ENCODE measurements at places on chromosomes 7 and 10.

GRCh38 chr7:75038508-75038907 lies 35.1 kb downstream of the RCC1L start:
- no peak for DNase-seq

- DNase-seq = no peak
Observed at GRCh38 chr10:1933215-1933614, 195.9 kb upstream of the ADARB2 start.

GRCh38 chr10:122727426-122727825 lies 27.8 kb upstream of the C10orf120 start:
- no peak for DNase-seq

- no peak for DNase-seq
Observed at GRCh38 chr10:13233358-13233757, 816 bp downstream of the UCMA start.

GRCh38 chr10:94366382-94366781 lies 3.6 kb upstream of the NOC3L start:
- no peak for DNase-seq

- no peak for DNase-seq
Observed at GRCh38 chr10:16995867-16996529, 133.6 kb downstream of the CUBN start.

GRCh38 chr7:8200316-8200715 lies 61.7 kb downstream of the ICA1 start:
- DNase-seq = no peak

DNA sequence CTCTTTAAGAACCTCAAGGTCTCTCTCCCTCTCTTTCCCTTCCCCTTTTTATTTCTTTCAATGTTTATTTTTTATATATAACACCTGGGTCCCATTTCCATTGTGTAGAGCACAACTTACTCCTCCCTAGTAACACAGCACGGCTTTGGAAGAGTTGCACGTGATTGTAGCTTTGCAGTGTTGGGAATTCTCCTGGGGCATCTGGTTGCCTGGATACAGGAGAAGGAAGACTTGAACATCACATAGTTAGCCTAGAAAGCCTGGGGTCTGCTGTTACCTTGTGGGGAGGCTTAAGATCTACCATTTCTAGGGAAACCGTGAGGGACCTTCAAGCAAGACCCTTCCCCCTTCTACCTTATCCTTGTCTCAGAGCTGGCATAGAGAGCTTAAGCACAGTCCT lies 41.1 kb upstream of the NFKB2 start:
- DNase-seq = no peak

DNA sequence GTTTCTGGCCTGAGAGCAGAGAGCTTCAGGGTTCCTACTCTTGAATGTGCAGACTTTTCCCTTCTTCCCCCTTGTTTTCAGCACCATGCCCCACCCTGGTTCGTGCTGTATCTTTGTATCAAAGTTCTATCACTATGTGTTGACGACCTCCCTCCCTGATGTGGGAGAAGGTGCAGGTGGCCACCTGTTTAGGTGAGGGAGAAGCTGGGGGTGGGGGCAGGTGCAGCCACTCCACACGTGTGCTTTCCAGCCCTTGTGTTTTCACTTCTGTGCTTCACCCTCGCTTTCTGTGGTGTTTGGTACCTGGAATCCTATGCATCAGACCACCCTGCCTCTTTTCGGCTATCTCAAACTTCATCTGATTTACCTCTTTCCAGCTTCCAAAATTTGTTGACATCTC lies 19.6 kb upstream of the SUV39H2 start:
- DNase-seq = no peak

DNA sequence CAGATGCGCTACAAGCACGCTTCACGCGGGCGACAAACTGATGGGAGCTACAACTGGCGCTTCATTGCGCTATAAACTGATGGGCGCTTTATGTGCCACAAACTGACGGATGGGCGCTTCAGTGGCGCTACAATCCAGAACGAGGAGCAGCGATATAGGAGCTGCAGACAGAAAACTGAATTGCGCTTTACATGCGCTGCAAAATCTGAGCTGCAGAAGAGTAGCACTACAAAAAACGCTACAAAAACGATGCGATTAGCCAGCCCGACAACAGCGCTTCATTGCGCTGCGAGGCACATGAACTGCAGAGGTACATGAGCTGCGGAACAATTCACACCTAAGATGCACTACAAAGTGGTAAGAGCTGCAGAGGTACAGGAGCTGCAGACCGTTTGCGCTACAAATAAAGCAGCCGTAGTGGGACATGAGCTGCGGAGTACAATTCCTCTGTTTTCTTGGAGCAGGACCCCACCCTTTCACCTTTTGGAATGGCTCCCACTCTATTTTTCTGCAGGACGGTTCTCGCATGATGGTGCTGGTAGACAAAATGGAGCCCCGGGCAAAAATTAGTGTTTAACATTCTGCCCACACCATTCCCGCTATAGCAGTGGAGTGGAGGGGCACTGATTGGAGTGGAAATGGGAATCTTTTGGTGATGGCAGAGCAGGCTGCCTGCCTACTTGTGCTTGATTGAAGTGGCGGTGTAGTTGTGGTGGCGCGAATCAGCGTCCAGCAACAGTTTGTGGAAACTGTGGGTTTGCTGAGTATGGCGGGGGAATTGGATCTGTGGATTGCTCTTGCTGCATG lies 1.2 kb upstream of the SGCE start:
- DNase-seq = peak; percentile 47

GRCh38 chr7:44665531-44666213 lies 59.2 kb downstream of the OGDH start:
- no peak for DNase-seq

DNA sequence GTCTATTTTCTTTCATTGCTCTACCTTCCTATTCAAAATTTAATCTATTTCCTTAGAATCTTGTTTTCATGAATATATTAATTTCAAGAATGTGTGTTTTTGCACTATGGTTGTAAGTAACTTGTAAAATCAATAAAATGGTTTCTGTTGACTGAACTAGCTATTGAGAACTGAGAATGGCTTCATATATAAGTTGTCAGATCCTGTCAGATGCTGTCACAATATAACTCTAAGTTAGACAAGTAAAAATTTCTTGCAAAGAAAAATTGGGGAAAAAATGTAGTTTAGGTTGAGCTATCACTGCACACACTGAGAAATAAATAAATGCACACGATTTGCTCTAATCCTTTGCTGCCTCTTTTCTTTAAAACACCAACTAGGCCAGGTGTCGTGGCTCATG lies 89.8 kb downstream of the RAB11FIP2 start:
- DNase-seq = no peak

- no peak for DNase-seq
Observed at GRCh38 chr10:50373821-50374501, 122.6 kb upstream of the ASAH2 start.

- DNase-seq = no peak
Observed at GRCh38 chr7:19852192-19852591, 78.8 kb upstream of the TMEM196 start.

DNA sequence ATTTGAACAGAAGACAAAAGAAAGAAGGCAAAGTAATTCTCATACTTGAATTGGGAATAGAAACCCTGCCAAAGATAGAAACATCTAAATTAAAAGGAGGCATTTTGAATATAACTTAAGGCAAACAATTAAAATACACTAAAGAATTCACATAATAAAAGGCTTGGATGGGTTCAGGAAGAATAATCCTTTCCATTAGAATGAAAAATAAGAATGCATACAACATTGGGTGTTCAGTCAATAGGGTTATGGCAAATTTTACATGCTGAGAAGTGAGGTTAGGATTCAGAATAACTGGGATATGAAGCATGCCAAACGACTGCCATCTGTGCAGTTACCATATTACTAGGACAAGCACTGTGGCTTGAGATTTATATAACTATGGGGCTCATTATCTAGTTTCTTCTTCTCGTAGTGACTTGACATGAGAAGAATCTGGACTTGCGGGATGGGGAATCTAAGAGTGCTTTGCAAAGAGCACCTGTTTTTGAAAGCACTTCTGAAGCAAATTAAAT lies 326.5 kb downstream of the THSD7A start:
- no peak for DNase-seq

DNA sequence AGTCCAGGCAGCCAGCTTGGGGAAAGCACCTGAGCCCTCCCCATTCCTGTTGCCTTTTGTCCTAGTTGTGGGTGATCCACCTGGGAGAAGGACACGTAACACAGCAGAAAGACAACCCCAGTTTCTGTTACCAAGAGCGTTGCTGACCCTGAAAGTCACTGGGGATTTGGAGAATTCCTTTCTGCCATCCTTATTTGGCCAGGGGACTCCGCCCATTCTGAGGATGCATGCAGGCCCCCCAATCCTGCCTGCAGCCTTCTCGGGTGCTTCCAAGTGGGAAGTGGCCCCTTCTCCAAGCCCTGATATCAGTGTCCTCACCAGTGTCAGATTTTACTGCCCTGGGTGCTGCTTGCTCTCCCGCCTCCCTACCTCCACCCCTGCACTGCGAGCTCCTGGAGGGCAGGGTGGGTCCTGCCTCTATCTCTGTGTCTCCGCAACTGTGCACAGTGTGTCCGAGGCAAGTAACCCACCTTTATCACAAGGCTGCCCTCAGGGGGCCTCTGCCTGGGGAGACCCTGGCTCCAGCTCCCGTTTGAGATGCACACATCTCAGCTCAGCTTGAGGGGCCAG lies 9.2 kb upstream of the ADCY1 start:
- no peak for DNase-seq
